ENCODE measurements at places on chromosomes 2 and 18. TPM values are rescaled to one million over a fixed set of nuclear protein-coding genes. Genes with fewer than 3 reads are reported as not detected.

RBM44 gene
- total RNA-seq: 2.8 TPM

IL36A gene
- not detected for total RNA-seq

MBOAT2 gene
- 114 TPM for total RNA-seq

SLC11A1 gene
- 3.5 TPM for total RNA-seq

STON1 gene
- total RNA-seq: 7.6 TPM

MOGAT1 gene
- not detected for total RNA-seq

MYO5B gene
- total RNA-seq: 6.5 TPM

ABCG5 gene
- total RNA-seq: 0.23 TPM

RNF152 gene
- total RNA-seq: 144 TPM

DSG1 gene
- total RNA-seq: 0.23 TPM

TNFAIP6 gene
- total RNA-seq: 1.2 TPM

POTEI gene
- 1.2 TPM for total RNA-seq

CMPK2 gene
- 16.6 TPM for total RNA-seq

UGT1A9 gene
- total RNA-seq: not detected

CYS1 gene
- 1.2 TPM for total RNA-seq

ETAA1 gene
- 20.5 TPM for total RNA-seq

AGAP1 gene
- total RNA-seq: 63.7 TPM

TMEM182 gene
- 8.5 TPM for total RNA-seq

LOXHD1 gene
- 0.23 TPM for total RNA-seq

SOX11 gene
- total RNA-seq: 246 TPM

OSR1 gene
- total RNA-seq: 2.5 TPM

TMEM178A gene
- total RNA-seq: 24.2 TPM

RUFY4 gene
- total RNA-seq: 0.23 TPM

ADD2 gene
- total RNA-seq: 236 TPM

DSC2 gene
- 4.2 TPM for total RNA-seq

UGT1A6 gene
- total RNA-seq: not detected

SPDYA gene
- total RNA-seq: 1.2 TPM

TUBA3E gene
- not detected for total RNA-seq

GPAT2 gene
- total RNA-seq: 2.3 TPM

ACADL gene
- total RNA-seq: 4.8 TPM

XRCC5 gene
- 335 TPM for total RNA-seq

PARD6G gene
- total RNA-seq: 7.6 TPM

DNAH6 gene
- 16.1 TPM for total RNA-seq

MEIS1 gene
- total RNA-seq: 54.2 TPM

NETO1 gene
- total RNA-seq: 50.7 TPM

DLX1 gene
- 30.9 TPM for total RNA-seq

HTR2B gene
- 0.23 TPM for total RNA-seq

SERPINB10 gene
- 0.46 TPM for total RNA-seq

GKN1 gene
- not detected for total RNA-seq

GCFC2 gene
- total RNA-seq: 19.4 TPM

CAPN13 gene
- 0.23 TPM for total RNA-seq

IL18R1 gene
- 0.46 TPM for total RNA-seq

BOLL gene
- 1.4 TPM for total RNA-seq

DSG4 gene
- total RNA-seq: not detected

ZNF892 gene
- 28.8 TPM for total RNA-seq

VWC2L gene
- 30.0 TPM for total RNA-seq

PAX8 gene
- total RNA-seq: 0.69 TPM

CDK5R2 gene
- total RNA-seq: 13.4 TPM

RTP5 gene
- total RNA-seq: 13.8 TPM

TWSG1 gene
- total RNA-seq: 30.2 TPM

CAPN14 gene
- total RNA-seq: 0.69 TPM

LIMS3 gene
- total RNA-seq: 2.1 TPM

PRR30 gene
- total RNA-seq: not detected

ZEB2 gene
- total RNA-seq: 82.8 TPM

Measured in diencephalon (tissue), 1 donor.